ENCODE measurements at places on chromosomes 12 and 14.

DNA sequence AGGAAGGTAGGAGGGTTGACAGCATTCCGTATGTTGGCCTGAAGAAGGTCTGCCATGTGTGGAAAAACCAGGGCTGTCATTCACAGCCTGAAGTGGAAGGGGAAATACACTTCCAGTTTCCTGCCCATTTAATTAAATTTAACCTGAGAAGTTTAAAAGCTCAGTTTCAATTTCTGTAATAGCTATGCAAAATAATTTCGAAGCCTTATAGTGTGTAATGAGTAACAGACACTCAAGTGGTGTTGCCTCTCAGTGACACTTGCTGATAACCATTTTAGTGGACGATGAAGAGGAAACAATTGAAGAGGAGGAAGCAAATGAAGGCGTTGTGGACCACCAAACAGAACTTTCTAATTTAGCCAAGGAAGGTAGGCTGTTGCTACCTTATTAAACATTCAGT is 44.8 kb downstream of the EP400 start:
- DNase-seq, result no peak

DNA sequence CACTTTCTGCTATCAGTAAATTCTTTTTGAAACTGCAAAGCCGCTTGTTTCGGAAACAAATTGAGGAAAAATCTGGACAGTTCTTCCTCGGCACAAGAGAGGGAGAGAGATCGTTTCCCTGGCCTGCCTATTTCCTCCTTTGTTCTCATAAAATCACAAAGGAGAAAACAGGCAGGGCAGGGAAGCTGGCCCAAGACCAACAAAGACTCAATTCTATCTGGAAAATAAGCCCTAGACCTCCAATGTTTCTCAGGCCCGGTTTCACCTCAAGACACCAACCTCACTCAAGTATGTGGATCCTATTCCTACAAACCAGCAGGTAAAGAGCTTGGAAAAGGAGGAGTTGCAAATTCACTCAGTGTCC is 19.5 kb downstream of the DICER1 start:
- no peak for DNase-seq

DNA sequence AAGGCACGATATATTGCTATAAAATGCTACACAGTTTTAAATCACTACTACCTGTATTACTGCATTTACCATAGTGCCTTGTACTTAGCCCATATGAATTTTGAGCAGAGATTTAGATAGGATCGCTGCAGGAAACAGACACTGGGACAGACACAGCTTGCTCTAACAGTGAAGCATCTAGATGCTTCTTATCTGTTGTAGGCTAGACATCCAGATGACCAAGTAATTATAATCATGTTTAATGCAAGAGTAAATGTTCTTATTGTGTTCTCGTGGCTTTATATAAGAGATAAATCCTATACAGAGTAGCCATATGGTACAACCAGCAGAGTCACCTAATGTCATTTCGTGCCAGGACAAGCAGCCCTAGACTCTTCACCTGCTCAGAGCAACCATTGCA is 92.8 kb downstream of the ASCL1 start:
- no peak for DNase-seq

DNA sequence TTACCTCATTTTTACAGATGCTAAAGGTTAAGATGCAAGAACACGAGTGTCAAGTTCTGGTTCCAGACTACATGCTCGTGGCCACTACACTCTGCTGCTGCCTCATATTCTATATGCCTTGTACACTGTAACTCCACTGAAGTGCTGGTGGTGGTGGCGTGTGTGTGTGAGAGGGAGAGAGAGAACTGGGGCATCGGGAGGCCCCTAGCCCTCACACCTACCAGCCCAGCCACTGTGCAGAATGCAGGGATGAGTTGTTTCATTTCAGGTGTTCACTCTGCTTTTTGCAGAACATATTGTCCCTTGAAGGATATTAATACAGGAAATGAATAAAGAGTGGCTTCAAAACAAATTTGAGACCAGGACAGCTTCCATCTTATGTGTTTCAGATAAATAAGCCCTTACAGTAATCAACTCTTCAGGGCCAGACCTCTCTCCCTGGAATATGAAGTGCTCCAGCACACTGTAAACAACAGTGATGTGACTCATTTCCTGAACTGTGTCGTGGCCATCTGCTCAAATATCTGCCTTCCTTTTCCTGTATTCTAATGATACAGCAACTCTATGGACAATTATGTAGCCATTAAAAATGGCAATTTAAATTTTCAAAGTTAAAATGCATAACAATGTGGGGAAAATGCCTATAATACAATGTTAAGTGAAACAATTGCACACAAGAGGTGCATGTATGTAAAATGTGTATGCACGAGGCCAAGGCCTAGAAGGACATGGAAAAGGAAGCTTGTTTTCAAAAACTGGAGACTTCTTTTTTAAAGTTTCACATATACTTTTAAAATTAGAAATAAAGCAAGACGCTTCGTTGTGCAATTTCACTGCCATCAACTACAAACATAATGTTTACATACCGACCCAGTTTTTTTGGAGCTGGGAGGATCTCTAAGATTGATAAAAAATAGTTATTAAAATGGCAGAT is 215.4 kb downstream of the PELI2 start:
- no peak for DNase-seq

DNA sequence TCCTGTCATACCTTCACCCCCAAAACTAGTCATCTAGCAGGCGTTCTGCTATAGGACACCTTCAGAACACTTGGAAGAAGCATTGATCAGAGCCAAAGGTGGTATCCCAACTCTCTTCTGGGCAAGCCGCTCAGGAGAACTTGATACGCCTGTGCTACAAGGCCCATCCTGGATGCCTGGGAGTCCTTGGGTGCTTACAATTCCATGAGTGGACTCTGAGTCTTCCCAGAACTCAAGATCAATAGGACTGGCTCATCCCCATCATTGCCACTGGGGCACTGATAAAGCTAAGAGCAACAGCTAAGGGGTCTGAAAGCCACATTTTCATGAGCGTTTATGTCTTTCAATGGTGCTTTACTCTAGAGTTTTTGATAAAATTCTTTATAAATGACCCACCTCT is 1.9 kb downstream of the SPTB start:
- no peak for DNase-seq

DNA sequence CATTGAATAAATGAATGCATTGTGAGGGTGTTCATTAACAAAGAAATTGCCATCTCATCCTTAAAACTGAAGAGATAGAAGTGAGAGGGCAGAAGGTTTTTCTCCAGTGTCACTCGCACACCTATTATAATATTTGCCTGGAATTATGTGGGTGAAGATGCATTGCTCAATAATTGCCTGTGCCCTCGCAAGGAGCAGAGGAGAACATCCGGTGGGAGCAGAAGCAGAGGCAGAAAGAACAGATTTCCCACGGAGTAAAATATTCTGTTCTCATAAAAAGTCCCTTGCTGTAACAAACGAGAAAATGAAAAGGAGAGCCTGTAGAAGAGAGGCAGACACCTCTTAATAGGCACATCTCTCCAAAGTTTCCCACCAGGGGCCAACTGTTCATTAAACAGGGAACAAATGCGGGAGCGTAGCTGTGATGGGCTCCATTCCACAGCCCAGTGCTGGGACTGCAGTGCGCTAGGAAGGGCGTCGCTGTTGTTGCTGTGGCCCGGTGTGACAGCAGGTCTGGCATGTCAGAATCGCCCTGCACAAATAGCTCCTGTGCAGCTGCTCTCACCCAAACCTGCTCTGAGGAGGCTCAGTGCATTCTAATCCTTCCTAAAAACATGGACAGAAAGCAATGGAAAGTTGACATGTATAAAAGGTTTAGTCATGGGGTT is 359.8 kb downstream of the APAF1 start:
- peak; percentile 71 for DNase-seq

- DNase-seq, result no peak
These were observed 386.4 kb downstream of the RGS6 start for GRCh38 chr14:72318648-72319047.

GRCh38 chr12:88247241-88247643 is 105.1 kb downstream of the TMTC3 start:
- no peak for DNase-seq

GRCh38 chr12:75581515-75581914 is 70.1 kb upstream of the KRR1 start:
- DNase-seq, result no peak

DNA sequence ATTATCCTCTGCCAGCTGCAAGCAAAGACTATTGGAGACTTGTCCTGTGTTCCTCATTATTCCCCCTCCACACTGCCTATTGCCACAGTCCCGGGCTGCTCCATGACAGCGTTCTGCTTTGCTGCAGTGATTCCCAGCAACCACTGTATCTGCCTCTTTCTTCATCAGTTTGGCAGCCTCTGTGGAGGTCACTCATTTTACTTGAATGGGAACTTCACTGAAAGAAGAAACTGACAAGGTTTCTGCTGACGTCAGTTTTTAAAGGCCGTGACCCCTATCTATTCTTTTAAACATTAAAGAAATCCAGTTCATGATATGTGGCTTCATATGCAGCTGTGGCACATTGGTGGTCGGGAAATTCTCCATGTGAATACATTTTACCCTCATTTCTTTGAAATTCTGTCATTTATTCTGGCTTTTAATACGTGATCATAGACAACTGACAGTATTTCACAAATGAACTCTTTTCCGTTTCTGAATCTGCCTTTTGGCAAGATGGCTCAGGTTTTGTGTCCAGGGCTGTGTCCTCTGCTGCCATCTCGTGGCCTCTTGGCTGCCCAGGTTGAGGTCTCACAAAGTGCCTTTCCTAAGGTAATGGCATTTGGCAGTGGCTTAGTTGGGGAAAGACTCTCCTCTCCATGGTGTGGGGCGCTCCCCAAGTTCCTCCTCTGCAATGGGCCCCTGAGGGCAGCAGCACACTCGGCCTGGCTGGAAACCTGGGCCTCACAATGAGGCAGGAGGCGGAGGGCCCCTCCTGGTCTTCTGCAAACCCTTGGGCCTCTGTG is 5.8 kb downstream of the TMEM253 start:
- DNase-seq, result peak; percentile 79

- no peak for DNase-seq
These were observed 152.0 kb downstream of the DACT1 start for GRCh38 chr14:58789736-58790135.

DNA sequence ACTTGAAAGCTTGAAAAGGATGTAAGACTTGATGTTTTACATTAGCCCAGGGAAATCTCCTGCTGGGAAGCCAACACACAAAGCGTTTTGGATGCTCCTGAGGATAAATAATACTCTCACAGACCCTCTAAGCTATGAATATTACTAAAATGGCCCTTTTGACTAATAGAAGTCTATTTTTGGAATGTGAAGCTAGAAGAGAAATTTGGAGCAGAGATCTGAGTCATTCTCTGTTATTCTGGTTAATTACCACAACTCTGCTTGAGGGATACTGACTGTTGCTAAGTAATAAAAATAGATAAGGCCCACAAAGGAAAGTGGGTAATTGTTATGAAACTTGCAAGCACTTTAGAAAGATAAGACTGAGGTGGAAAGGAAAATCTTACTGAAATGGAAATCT is 346.2 kb upstream of the STXBP6 start:
- no peak for DNase-seq

DNA sequence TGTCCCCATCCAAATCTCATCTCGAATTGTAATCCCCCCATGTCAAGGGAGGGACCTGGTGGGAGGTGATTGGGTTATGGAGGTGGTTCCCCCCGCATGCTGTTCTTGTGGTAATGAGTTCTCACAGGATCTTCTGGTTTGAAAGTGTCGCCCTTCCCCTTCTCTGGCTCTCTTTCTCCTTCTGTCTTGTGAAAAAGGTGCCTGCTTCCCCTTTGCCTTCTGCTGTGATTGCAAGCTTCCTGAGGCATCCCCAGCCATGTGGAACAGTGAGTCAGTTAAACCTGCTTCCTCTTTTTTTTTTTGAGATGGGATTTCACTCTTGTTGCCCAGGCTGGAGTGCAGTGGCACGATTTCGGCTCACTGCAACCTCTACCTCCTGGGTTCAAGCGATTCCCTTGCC is 104.0 kb downstream of the CCDC91 start:
- DNase-seq, result no peak

GRCh38 chr12:57623385-57623784 is 9.6 kb downstream of the B4GALNT1 start:
- DNase-seq, result no peak

GRCh38 chr14:95235351-95235750 is 78.0 kb upstream of the DICER1 start:
- DNase-seq, result no peak

GRCh38 chr14:92613008-92613658 is 99.6 kb downstream of the RIN3 start:
- DNase-seq, result no peak

DNA sequence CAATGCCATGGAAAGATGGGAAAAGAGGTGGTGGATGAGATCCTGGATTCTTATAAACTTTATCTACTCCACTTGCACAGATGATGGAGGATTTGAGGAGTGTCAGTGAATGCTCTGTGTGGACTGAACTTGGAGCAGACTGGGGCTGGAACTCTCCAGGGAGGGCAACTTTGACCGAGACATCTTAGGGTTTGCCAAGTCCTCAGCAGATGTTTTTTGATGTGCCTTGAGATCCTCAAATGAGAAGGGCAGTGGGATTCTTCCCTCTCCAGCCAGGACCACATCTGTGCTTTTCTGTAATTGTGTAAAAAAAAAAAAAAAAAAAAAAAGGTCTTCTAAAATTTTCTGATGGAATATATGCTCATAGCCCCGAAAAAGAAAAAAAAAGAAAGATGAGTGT is 23.0 kb upstream of the MYL2 start:
- DNase-seq, result no peak

DNA sequence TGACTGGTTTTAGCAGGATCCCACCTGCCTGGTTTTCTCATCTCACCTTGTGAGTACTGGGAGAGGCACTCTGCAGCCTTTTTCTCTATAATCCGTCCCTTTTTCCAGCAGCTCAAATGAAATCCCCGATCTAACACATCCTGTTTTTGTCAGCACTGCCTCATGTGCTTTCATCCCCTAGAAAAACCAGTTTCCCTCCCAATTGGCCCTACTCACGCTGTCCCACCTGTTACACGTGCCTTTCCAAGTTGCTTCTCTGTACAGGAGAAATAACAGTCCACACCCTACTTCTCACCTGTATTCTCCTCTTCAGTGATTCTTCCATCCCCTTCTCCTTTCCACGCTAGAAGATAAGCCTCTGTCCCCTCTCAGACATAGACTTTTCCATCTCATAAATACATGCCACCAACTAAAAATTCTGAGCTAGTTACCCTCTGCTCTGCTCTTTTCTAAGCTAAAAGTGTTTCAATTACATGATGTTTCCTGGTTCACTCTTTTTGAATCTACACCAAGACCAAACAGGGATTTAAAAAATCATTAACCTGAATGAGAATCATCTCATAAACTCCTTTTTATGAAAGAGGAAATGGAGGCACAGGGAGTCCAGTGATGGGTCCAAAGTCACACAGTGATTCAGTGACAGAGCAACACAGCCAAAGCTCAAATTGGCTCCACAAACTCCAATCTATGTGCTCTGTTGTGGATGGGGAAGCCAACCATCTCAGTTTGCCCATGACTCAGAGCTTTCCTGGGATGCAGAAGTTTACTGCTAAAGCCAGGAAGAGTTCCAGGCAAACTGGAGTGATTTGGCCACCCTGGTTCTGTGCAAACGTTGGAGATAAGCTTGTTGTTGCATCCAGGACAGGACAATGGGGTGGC is 240.0 kb upstream of the TMEM132C start:
- DNase-seq, result no peak

DNA sequence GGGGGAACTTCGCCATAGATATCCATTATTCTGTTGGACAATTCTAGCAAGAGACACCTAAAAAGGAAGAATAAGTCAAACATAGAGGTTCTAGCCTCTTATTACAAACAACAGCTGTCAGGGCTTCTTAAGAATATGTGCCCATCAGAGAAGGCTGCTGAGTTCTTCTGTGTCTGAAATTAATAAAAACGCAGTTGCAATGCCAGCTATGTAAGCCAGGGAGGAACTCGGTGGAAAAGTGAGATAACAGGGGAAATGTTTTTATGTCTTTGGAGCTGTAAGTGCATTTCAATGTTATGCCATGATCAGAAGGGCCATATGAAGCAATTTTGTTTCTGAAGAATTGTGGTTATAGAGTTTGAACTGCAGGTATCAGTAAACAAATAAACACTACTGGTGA is 95.0 kb downstream of the SYT1 start:
- no peak for DNase-seq

All from putamen (tissue), 1 donor.